ENCODE measurements at places on chromosomes 11 and 22.

- no peak for DNase-seq
These were observed 1289.4 kb downstream of the FAM181B start for GRCh38 chr11:81444297-81444696.

DNA sequence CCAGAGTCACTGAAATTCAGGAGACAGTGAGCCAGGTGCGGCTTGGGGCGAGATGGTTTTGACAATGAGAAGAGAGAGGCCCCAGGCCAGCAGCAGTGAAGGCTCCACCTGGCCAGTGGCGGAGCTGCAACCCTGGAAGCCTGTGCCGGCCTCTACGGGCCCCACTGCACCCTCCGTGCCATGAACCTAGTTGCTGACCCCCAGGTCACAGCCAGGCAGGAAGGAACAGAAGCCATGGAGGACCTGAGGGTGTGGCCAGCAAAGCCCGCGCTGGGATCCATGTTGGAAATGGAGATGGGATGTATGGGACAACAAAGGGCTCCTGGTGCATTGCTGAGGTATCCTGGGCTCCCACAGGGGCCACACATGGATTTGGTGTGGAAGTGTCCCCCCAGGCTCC is 1528.5 kb downstream of the BRD1 start:
- DNase-seq: no peak

- peak; percentile 22 for DNase-seq
These were observed 1.1 kb upstream of the MRGPRX4 start for GRCh38 chr11:18171377-18172000.

GRCh38 chr11:129352676-129353075 is 23.0 kb upstream of the BARX2 start:
- no peak for DNase-seq

DNA sequence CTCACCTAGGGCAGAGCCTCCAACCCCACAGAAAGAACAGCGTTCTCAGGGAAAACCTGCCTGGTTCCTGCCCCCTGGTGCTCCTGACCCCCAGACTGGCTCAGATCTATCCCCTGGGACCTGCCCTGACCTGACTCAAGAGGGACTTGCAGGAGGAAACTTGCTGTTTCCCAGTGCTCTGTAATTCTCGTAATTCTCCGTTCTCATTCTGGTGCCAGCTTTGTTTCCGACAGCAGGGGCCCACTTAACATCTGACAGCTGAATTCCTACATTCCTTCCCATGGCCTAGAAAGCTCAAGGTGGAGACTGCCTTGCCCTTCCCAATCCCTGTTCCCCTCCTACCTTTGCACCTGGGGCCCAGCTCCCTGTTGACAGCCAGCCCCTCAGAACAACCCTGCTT is 12.5 kb upstream of the CSF2RB start:
- DNase-seq: no peak

Data from activated CD4-positive, alpha-beta T cell treated with anti-CD3 and anti-CD28 coated beads, Interleukin-2, amount 50 U/mL, for 48 hours (primary cell).